Upper lobe of left lung (tissue), 6 donors: ENCODE measurements at places on chromosomes 2 and 18.

- DNase-seq = no peak
These were observed 55.0 kb upstream of the CTDP1 start for GRCh38 chr18:79624356-79625170.

DNA sequence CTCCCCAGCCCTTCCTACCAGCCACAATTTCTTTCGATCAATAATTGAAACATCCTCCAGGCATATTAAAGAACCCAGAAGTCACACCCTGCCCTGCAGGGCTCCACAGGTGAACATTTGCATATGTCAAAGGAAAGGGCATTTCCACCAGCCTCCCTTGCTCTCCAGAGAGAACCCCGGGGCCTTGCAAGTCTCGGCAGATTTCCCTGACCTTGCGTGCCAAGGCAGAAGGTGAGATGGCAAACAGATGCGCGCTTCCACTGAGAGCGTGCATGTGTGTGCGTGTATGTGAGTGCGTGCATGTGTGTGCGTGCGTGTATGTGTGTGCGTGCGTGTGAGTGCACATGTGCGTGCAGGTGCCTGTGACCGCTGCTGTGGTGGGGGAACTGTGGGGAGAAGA lies 120.3 kb downstream of the INO80D start:
- no peak for DNase-seq

DNA sequence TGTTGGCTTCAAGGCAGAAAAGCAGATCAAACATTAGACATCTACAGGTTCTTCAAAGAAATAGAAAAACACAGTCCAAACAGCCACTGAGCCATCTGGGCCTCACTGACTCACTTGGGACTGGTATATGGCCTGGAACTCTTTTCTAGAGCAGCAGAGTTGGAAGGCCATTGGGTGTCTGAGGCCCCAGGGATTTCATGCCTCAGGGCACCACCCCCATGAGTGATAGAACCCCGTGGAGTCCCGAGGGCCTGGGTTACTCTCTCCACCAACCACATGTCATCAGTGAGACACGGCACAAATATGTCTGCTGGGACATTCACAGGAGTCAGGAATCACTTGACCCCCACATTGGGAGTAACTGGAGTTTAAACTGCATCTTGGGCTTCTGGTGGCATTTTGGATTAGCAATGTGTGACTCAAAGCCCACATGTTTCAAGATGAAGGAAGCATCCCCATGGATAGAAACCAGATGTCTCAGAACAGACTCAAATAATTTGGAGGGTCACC lies 44.0 kb downstream of the CAPN13 start:
- DNase-seq = no peak

DNA sequence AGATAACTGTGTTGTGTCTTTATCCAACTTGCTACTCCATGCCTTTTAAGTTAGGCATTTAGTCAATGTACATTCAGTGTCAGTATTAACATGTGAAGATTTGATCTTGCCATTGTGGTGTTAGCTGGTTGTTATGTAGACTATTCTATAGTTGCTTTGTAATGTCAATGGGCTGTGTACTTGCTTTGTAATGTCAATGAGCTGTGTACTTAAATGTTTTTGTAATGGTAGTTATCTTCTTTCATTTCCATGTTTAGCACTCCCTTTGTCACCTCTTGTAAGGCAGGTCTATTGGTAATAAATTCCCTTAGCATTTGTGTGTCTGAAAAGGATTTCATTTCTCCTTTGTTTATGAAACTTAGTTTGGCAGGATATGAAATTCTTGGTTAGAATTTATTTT lies 53.4 kb downstream of the MC4R start:
- no peak for DNase-seq

GRCh38 chr2:239991689-239992314 lies 33.3 kb downstream of the NDUFA10 start:
- no peak for DNase-seq

DNA sequence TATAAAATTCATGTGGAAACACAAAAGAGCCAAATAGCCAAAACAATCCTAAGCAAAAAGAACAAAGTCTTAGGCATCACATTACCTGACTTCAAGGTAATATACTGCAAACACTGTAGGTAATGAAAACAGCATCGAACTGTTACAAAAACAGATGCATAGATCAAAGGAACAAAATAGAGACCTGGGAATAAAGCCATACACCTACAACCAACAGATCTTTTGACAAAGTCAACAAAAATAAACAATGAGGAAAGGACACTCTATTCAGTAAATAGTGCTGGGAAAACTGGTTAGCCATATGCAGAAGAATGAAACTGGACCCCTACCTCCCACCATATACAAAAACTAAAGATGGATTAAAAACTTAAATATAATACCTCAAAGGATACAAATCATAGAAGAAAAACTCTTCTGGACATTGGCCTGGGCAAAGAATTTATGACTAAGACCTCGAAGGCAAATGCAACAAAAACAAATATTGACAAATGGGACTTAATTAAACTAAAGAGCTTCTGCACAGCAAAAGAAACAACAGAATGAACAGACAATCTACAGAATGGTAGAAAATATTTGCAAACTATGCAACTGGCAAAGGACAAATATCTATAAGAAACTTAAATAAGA lies 218.0 kb downstream of the PHLPP1 start:
- DNase-seq = no peak

DNA sequence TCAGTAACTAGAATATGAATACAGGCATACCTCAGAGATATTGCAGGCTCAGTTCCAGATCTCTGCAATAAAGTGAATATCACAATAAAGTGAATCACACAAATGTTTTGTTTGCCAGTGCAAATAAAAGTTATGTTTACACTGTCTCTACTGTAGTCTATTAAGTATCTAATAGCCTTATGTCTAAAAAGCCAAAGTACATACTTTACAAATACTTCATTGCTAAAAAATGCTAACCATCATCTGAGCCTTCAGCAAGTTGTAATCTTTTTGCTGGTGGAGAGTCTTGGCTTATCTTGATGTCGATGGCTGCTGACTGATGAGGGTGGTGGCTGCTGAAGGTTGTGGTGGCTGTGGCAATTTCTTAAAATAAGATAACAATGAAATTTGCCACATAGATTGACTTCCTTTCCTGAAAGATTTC lies 159.4 kb downstream of the MYO1B start:
- DNase-seq = no peak

- no peak for DNase-seq
These were observed 88.4 kb upstream of the TMEM247 start for GRCh38 chr2:46390901-46391395.

- DNase-seq = no peak
These were observed 41.6 kb downstream of the CYB5A start for GRCh38 chr18:74250131-74250530.
